Cortex of kidney (tissue), 1 donor: ENCODE measurements at places on chromosomes 13 and 19.

DNA sequence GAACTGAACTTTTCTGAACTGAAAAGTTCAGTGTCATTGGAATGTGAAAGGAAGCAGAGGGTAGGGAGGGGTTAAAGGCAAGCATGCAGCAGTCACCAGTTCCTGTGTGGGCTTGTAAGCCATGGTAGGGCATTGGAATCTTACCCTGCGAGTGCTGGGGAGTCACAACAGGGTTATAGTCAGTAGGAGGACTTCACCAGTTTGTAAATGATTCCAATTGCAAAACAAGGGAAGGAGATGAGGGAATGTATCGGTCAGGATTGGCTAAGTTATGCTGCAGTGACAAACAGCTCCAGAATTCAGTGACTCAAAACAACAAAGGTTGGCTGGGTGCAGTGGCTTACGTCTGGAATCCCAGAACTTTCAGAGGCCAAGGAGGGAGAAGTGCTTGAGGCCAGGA lies 12.8 kb downstream of the LYPD3 start:
- no peak for DNase-seq

GRCh38 chr13:106318941-106319411 lies 216.5 kb downstream of the EFNB2 start:
- DNase-seq: no peak

- no peak for DNase-seq
Observed at GRCh38 chr13:83272076-83272475, 610.2 kb downstream of the SLITRK1 start.

DNA sequence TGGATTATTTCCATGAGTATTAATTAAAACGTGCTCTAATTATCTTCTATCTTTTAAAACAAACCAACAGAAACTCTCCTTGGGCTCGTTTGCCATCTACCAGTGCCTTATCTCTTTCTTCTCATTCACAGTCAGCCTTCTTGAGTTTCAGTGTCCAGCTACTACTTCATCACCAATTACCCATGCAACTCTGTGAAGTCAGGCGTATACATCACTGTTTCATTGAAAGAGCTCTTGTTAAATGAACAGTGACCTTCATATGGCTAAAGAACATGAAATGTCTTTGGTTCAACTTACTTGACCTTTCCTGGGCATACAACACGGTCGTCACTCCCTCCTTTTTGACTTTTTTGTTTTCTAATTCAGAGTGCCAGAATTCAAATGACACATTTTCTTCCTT lies 5.2 kb upstream of the IFT88 start:
- no peak for DNase-seq

GRCh38 chr13:99258210-99258860 lies at the start of gene GPR18:
GPR18 (minus strand) TSS chr13:99258379; CDS start chr13:99255872, 2,507 bp downstream.
- no peak for DNase-seq

- DNase-seq: no peak
Observed at GRCh38 chr13:98976338-98976737, 1.5 kb downstream of the DOCK9 start.

- DNase-seq: no peak
Observed at GRCh38 chr13:98722958-98723357, 29.5 kb downstream of the SLC15A1 start.

- no peak for DNase-seq
Observed at GRCh38 chr19:8826371-8826770, 5.7 kb downstream of the ZNF558 start.

DNA sequence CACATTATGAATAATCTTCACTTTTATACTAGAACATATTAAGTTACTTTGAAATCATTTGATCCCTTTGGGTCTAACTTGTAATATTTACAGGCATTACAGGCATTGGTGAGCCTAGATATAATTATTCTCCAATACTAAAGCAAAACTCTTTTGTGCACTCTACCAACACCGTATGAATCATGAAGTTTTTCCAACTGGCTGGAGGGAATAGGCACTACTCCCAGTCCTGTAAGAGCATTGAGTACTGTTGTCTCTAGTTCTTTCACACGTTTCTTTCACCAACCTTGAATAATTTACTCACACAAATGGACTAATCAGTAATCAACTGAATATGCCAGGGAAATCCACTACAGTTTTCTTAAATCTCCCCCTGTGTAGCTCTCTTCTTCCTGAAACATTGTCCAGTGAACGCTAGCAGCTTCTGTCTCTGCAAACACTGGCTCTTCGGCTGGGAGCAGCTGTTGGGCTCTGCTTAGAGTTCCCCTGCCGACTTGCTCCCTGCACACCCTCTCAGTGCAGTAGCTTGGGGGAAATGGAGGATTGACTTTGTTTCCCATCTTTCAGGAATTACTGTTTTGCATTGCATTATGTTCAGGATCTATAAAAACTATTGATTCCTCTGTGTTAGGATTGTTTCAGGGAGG lies 476.7 kb downstream of the RFC3 start:
- DNase-seq: no peak

- no peak for DNase-seq
Observed at GRCh38 chr13:58879114-58879513, 1247.6 kb downstream of the PCDH17 start.

GRCh38 chr13:97528518-97528917 lies 94.5 kb downstream of the RAP2A start:
- no peak for DNase-seq

DNA sequence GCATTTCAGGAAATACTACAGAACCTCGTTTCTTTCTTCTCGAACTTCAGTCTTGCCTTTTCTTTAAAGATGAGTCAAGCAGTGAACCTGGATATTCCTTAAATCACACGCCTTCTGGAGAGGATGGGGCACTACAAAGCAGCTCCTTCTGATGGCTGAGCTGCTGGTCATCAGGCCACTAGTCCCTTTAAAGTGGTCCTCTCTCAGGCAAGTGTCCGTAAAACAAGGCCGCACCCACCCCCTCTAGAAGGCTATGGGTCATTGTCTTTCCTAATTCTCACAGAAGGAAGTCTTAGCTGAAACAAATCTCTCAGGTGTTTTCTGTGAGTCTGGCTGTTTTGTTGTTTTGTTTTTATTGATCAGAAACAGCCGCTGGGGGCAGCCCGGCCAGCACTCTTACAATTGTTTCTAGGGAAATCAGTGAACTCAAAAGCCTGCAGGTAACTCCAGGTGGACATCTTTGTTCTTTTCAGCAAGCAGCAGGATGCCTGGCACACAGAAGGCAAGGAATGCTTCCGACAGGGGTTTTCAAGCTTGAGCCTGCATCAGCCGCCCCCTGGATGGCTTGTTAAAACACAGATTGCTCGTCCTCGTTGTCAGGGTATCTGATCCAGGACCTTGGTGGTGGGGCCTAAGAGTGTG lies 45.4 kb downstream of the MBNL2 start:
- no peak for DNase-seq
